ENCODE measurements at places on chromosomes 7 and 10.
A peak's percentile ranks its signal among the peaks of the same experiment; 100 is the strongest.

- no peak for DNase-seq
Observed at GRCh38 chr7:155709453-155709852, 65.0 kb downstream of the RBM33 start.

GRCh38 chr10:77511498-77512218, 126.0 kb downstream of the KCNMA1 start:
- DNase-seq, result no peak

GRCh38 chr7:14377646-14378266, 388.3 kb upstream of the ETV1 start:
- DNase-seq, result no peak

DNA sequence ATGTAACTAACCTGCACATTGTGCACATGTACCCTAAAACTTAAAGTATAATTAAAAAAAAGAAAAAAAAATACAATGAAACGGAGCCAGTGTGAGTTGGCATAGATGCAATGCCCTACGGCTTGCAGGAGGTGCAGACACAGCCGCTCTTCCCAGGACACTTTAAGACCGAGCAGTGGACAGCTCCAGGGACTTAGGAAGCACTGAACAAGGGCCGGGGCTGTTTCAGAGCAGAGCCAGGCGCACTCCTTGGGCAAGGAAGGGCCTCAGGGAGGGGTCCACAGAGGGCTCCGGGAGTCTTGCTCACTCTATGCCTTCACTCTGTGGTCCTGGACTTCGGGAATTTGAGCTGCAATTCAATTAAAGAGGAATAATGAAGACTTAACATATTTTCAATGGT, 355.3 kb downstream of the TCERG1L start:
- no peak for DNase-seq

DNA sequence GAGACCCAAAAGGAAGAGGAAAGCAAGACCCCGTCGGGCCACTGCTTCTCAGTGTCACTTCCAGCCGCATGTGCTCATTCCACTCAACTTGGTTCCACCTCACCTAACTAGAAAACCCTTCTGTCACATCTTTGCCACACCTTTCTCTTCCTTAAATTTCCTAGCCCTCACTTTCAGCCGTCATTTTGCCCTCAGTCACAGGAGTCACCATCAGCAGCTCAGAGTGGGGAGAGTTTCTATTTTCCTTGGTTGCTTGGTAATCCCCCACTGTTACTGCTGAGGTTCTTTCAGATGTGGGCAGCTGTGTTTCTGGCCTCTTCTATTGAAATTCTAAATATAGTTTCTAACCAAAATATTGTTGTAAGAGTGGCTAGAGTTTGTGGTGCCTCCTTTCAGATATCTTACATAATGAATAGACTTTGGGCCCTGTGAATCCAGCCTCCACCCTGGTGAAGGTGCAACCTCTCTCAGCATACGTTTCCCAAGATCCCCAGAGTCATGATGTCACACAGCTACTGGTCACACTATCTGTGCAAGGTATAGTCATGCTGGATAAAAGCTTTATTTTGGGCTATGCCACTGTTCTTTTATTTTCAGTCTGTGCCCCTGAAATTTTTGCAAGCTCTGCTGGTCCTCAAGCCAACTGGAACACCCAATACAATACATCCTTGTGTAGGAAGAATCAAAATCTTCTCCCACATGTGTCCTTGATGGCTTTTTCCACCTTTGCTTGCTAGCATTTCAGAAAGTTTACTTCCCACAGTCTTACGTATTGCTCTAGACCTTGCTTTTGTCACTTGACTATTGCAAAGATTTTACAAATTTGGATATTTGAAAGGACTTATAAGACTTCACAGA, 9.2 kb downstream of the AGBL3 start:
- DNase-seq, result no peak

DNA sequence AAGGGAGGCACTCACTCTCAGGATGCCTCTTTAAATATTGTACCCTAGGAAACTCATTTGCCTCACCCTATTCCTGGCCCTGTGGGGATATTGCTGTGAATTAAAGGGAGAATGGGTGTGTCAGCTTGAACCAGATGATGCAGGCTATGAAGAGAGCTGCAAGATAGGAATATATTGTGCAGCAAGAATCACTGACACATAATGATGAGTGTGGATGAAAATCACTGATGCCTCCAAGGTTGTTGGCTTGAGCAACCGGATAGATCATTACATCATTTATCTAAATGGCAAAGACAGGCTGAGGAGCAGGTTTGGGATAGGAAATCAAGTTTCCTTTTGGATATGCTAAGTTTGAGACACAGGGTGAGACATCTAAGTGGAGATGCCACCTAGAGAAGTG, 6.2 kb downstream of the SLC26A4 start:
- no peak for DNase-seq

- DNase-seq, result no peak
Observed at GRCh38 chr10:73859784-73860491, 14.4 kb downstream of the CAMK2G start.

DNA sequence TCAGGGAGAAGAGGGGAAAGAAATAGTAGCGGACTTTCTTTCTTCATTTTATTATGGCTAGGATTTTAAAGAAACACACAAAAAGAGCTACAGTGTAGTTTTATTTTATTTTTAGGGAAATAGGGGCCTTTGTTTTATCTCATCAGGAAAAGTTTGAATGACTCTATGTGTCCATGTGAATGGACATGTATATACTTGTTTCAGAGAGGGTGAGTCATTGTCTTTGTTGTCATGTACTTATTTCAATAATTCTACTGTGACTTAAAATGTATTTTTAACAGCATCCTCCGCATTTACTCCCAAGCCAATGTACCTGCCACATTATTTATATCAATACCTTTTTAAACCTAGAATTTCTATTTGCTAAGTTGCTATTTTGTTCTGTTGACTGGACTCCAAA, 569.5 kb downstream of the SORCS3 start:
- no peak for DNase-seq

- DNase-seq, result peak; percentile 8
Observed at GRCh38 chr10:95832216-95833041, 75.3 kb upstream of the CC2D2B start.

DNA sequence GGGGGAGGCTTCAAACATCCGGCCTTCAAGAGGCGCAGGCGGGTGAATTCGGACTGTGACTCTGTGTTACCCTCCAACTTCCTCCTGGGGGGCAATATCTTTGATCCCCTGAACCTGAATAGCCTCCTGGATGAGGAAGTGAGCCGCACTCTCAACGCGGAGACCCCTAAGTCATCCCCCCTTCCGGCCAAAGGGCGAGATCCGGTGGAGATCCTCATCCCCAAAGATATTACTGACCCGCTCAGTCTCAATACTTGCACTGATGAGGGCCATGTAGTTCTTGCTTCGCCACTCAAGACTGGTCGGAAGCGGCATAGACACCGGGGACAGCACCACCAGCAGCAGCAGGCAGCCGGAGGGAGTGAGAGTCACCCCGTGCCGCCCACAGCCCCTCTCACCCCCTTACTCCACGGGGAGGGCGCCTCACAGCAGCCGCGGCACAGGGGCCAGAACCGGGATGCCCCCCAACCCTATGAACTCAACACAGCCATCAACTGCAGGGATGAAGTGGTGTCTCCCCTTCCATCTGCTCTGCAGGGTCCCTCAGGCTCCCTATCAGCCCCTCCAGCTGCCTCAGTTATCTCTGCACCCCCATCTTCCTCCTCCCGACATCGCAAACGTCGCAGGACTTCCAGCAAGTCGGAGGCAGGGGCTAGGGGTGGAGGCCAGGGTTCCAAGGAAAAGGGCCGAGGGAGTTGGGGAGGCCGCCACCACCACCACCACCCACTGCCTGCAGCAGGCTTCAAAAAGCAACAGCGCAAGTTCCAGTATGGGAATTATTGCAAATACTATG, 1.1 kb downstream of the MEPCE start:
- DNase-seq, result no peak

DNA sequence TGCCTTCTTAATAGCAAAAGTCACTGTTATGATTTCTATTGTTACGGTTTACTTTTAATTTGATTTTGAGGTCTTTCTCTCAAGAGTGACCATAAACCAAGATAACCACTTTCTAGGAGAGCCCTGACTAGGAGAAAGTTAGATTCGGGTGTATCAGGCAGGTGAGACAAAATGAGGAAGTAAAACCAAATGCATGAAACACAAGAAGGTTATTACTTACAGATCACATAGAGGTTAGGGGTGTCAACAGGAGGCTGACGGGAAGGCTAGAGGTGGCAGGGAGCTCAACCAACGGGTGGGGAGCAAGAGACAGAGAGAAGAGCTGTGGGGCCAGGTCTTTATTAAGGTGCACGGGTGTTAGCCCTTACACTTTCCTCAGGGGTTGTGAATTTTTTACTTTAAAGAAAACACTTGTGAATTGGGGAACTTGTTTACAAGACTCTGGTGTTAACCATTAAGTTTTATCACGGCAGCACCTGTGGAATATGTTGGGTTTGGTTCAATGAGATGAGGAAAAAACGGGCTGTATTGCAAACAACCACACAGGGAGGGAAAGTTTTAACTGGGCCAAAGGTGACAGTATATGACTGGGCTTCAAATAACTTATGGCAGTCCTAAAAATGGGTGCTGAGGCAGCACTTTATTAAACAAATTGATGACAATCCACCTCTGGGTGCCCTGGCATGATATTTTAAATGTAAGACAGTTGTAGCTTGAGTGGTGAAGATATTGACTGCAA, 154.9 kb downstream of the SDHAF3 start:
- DNase-seq, result no peak

DNA sequence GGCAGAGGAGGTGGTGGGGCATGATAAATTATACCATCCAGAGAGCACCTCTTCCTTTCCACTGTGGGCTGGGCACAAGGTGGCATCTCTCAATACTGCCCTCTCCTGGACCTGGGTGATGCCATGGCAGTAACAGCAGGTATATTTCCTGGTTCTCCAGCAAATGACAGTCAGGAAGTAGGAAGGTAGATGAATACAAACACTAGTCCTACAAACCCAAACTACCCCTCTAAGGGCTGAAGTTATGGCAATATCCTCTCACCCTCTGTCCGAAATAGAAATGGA, 1004.9 kb downstream of the KCNMA1 start:
- DNase-seq, result no peak

DNA sequence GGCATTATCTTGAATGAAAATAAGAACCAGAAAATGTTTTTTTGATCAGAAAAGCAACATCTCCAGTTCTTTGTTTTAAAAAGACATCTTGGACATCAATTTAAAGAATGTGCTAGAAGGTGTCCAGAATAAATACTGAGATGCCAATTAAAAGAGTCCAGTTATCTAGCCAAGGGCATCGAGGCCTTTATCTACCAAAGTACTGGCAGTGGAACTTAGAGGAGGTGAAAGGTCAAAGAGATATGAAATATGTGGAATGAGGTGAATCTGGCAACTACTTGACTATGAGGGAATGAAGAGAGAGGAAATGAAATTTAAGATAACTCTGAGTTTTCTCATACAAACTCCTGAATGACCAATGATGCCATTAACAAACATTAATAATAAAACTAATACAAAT, 154.3 kb upstream of the GNAI1 start:
- DNase-seq, result no peak

GRCh38 chr10:68560186-68560942, at the start of gene TET1:
TSS of gene TET1 (plus strand) at chr10:68560337. CDS start at chr10:68572339, 12,002 bp downstream.
- DNase-seq, result no peak

- no peak for DNase-seq
Observed at GRCh38 chr10:72250666-72251065, 23.1 kb upstream of the DDIT4 start.

GRCh38 chr7:66939325-66939724, 18.3 kb downstream of the TMEM248 start:
- no peak for DNase-seq

DNA sequence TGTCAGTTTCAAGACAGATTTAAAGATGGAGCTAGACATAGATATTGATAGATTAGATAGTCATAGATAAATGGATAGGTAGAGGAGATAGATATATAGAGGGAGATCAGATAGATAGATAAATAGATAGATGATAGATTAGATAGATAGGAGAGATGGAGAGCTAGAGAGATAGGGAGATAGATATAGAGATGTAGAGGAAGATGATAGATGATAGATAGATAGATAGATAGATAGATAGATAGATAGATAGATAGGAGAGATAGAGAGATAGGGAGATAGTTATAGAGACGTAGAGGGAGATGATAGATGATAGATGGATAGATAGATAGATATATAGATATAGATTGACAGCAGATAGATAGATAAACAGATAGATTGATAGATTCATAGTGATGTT, 1038.8 kb upstream of the AUTS2 start:
- DNase-seq, result no peak

DNA sequence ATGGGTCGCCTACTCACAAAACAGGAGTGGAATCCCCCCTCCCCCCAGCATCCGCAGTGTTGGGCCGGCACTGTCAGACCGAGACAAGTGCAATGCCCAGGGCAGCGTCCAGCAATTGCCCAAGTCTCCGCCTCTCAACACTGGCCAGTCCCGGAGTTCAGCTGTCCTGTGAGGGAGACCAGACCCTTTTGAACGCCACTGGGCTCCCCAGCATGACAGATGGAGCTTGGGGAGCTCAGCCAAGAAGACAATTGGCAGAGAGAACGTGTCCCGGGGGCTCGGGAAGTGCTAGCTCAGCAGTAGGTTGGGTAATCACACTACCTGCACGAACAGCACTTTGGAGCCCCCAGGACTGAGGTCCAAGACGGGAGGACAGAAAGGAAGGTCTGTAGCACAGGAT, 4.7 kb downstream of the COPS6 start:
- no peak for DNase-seq

DNA sequence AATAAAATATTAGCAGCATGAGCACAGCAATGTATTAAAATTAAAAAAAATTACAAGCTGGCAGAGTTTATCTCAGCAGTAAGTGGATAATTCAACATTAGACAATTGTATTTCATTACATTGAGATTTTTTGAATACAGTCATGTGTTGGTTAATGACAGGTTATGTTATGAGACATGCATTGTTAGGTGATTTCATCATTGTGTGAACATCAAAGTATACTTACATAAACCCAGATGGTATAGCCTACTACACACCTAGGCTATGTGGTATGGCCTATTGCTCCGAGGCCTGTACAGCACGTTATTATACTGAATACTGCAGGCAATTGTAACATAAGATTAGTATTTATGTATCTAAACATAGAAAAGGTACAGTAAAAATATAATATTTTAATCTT, 29.7 kb downstream of the CCDC6 start:
- DNase-seq, result no peak

GRCh38 chr7:105141068-105141467, 127.1 kb downstream of the KMT2E start:
- DNase-seq, result no peak

GRCh38 chr7:115533785-115534184, 496.8 kb downstream of the TFEC start:
- DNase-seq, result no peak

DNA sequence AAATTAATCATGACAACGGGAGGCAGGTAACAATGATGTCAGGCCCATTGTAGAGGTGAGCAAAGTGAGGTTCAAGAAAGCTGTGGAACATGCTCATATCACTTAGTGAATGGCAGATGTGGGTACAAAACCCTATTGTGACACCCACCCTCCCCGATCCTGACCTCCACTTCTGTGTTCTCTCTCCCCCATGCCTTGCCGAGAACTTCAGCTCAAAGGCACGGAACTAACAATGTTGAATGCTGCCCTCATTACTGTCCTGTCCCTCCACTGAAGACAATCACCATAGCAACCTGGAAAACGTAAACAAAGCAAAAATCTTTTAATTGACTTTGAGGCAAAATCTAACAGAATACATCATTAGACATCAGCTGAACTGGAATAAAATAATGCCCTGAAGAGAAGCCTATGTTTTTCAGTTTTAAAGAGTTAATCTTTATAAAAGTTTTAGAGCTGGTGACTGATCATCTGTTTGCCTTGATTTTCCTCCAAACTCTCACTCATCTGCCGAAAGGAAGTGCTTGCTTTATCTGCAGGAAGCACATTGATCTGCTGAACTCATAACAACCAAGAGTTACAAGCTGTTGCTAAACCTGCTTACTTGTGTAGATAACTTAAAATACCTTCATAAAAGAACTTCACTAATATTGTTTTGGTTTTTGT, 133.6 kb downstream of the CUBN start:
- no peak for DNase-seq
